ENCODE measurements at places on chromosomes 4 and X.

- DNase-seq: no peak
Measured at GRCh38 chr4:113641025-113641431, 120.5 kb downstream of the CAMK2D start.

DNA sequence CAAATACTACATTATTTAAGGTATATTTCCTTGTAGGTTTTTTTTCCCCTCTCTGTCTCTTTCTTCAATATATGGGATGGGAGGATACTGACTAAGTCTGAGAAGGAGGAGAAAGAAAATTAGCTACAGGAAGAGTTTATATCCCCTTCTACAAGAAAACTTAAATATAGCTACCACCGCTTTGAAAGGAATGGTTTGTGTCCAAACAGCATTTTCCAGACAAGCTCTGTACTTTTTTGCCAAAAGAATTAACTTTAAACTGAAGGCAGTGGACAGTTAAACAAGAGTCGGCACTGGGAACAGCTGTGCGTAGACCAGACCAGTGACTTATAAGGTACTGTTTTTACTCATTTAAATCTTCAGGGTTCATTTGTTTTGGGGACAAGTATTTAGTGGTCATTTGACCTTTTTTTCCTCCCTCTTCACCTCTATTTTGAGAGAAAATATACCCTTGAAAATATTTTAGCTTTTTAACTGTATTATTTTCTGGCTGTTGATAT is 303.7 kb downstream of the ARHGAP24 start:
- no peak for DNase-seq

DNA sequence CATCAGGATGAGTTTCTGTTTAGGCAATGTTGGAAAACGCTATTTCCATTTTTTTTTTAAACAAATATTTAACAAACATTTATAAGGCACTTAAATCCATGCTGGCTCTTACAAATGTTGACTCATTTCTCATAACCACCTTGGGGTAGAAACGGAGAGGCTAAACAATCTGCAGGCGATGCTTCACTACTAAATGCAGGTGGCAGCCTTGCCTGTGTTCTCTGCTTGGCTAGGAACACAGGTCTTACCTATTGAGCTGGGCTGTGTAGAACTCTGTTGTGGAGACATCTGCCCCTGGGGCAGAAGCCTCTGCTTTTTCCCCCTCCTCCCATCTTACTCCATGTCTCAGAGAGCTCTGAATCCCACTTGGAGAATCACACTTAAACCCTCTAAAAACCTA is 1.4 kb upstream of the CXCL1 start:
- peak; percentile 53 for DNase-seq

- DNase-seq: no peak
Measured at GRCh38 chrX:24148535-24149350, 786 bp upstream of the ZFX start.

GRCh38 chrX:18875256-18875878 is 108.5 kb downstream of the PHKA2 start:
- DNase-seq: peak; percentile 44

GRCh38 chrX:41389311-41389888 is 55.4 kb downstream of the DDX3X start:
- DNase-seq: no peak

DNA sequence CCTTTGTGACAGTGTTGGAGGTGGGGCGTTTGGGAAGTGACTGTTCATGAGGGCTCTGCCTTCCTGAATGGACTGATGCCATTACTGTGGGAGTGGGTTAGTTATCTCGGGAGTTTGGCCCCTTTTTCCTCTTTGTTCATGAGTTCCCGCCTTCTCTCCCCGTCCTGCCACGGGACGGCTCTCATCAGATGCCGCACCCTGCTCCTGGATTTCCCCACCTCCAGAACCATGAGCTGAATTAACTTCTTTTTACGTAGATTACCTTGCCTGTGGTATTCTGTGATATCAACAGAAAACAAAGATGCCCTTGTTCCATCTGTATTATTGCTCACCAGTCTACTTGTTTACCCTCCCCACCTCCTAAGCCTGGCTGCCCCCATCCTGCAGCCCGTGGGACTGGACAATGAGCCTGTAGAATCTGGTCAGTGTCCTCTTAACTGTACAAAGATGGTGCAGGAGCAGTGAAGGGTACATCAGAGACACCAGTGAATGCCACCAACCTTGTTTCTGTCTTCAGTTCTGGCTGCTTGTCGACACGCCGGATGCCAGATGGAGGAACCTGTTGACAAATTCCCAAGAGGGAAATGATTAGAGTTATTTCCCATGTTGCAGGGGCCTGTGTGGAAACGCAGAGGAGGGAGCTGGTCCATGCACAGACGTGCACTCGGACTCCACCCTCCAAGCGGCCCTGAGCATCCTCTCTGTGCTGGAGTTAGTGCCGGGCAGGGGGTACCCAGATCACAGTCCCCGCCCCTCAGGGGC is 104.7 kb downstream of the ABLIM2 start:
- no peak for DNase-seq

DNA sequence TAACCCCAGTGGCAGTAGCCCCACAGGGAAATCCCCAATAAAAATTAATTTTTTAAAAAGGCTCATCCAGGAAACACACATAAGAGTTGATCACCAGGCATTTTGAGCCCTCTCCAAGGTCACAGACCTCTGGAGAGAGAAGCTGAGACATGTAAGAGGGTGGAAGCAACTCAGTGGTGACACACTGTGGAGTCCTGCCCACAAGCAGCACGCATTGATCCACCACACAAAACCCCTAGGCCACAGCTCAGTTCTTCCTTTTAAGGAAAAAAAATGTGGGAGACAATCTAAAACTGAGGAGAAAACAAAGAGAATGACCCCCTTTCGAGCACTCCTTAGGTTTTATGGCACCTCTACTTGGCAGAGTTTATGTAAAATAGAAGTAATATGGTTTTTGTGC is 71.7 kb upstream of the S100G start:
- DNase-seq: peak; percentile 75

- DNase-seq: no peak
Measured at GRCh38 chrX:41518841-41519220, 71.7 kb downstream of the NYX start.

- peak; percentile 37 for DNase-seq
Measured at GRCh38 chrX:118761939-118762707, 34.7 kb downstream of the IL13RA1 start.

GRCh38 chrX:29947225-29947624 is 268.1 kb upstream of the MAGEB2 start:
- DNase-seq: no peak

DNA sequence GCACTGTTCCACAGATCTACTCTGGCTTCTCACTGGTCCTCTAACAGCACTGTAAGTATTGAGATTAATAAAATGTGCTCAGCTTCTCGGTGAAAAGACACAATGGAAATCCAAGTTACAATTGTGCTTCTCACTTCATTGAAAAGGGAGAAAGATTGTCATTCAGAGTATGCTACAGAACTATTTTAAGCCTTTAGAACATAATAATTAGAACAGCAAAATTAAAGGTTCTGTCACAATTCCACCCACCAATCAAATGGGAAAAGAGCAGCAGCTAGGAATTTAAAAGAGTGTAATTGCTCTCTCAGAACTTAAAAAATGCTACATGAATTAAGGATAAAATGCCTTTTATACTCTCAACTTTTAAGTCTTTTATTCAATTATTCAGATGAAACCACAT is 329.4 kb downstream of the ANK2 start:
- DNase-seq: no peak

DNA sequence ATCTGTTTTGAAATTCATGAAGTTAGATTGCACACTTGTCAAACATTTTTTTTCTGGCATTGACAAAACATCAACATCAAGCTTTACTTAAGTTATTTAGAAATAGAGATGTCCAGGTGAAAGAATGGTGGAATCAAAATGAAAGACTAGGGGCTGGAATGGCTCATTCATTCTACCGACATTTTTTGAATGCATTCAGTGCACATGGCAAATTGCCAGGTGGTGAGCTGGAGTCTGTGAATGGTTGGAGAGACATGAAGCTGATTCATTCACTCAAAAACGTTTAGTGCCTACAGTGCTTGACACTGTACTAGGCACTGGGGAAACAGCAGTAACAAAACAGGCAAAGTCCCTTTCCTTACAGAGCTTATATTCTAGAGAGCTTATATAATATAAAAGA is 292.4 kb downstream of the PPP1R2C start:
- DNase-seq: no peak

DNA sequence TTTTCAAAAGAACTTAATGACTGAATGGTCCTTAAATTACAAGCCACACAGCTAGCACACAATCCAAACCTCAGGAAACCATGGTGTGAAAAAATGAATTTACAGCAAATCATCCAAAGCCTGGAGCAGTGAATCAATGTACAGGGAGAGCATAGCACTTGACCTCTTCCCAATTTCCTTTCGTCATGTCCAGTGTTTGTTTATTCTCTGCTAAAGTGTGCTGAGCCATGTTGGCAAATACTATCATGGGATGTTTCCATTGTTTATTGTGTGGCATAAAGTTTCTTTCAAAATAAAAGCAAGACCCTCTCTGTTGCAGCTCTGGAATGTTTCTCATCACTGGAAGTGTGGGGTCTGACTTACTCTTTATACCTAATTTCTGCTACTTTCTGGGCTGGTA is 25.4 kb upstream of the FAM47B start:
- DNase-seq: no peak

GRCh38 chrX:20802036-20802435 is 535.3 kb upstream of the RPS6KA3 start:
- DNase-seq: no peak

- DNase-seq: no peak
Measured at GRCh38 chrX:154827194-154828015, 7.1 kb downstream of the SMIM9 start.

- no peak for DNase-seq
Measured at GRCh38 chr4:108811486-108811885, 48.6 kb upstream of the ETNPPL start.

GRCh38 chr4:42789041-42789567 is 103.4 kb upstream of the GRXCR1 start:
- no peak for DNase-seq

GRCh38 chr4:188168726-188169373 is 29.6 kb downstream of the TRIML1 start:
- no peak for DNase-seq

GRCh38 chrX:70079870-70080269 is 17.6 kb downstream of the OTUD6A start:
- no peak for DNase-seq

GRCh38 chrX:150429594-150429993 is 66.5 kb downstream of the MAMLD1 start:
- DNase-seq: no peak

GRCh38 chr4:39706741-39707511 is 9.0 kb downstream of the UBE2K start:
- DNase-seq: peak; percentile 76

DNA sequence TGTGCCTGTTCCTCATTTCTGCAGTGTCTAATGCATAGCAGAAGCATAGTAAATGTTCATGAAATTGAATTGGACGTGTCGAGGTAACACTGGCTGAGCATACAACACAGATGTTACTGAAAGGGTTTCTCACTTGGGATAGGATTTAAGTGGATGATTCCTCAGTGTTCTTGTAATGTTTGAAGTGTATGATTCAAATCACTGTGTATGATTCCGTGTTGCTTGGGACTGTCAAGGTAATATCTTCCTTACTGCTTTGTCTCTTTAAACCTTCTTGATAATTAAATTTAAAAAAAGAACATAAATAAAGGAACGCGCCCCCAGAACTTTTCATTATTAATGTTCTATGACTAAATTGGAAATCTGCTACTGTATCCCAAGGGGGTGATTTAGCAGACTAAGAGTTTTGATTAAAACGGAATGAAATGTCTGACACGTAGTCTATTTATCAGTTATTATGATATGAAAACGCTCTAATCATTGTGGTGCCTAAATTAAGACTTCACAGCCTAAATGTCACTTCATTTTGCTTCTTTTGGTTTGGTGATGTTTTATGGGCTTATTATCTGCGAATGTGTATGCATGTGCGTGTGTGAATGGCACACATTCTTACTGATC is 696.9 kb upstream of the EPHA5 start:
- DNase-seq: no peak

GRCh38 chr4:169110633-169111032 is 100.6 kb upstream of the CBR4 start:
- no peak for DNase-seq

DNA sequence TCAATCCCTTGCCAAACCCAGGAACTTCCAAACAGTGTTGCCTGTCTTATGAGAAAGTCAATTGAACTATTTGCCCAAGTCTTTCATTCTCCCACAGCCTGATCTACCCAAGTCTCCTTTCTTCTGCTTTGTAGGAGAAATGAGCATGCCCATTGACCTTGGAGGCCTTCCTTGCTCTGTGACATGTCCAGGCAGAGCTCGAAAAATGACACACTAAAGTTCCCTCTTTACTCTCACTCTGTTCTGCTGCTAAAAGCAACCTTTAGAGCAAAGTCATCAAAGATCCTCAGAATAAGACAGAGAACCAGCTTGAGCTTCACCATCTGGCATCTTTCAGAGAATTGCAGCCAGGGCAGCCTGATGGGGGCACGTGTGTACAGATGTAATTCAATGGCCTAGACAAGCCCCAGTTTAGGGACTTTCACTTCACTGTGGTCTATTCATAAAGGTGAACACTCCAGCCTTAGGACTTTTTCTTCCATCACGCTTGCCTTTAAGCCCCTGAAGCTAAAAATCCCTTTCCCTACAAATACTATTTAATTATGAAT is 136.4 kb downstream of the AMELX start:
- no peak for DNase-seq

DNA sequence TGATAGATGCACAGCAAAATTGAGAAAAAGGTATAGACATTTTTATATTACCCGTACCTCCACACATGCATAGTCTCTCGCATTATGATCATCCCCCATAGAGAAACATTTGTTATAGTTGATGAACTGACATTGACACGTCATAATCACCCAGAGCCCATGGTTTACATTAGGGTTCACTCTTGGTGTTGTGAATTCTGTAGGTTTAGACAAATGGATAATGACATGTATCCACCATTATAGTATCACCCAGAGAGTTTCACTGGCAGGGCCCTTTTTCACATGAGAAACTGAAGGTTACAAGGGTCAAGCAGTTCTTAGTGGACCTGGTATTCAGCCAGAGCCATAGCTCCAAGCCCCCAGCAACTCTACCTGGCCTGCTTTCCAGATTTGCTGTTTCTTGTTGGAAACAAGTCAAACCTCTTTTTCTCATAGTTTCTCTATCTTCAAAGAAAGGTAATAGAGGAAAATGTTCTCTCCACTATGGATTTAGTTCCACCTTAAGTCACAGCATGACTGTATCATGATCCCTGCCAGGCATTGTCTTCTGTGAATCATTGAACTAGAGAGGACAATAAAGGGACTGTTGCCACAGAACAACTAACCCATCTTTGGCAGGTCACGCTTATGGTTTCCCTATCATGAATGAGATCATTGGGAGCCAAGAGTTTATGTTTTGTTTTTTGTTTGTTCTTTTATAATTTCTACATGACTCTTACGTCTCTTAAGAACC is 64.0 kb downstream of the HHIP start:
- no peak for DNase-seq

- peak; percentile 85 for DNase-seq
Measured at GRCh38 chr4:16083241-16084191, at the start of gene PROM1. TSS of gene PROM1 (minus strand) at chr4:16084023. CDS start at chr4:16075906, 8,117 bp downstream.

- no peak for DNase-seq
Measured at GRCh38 chr4:155795991-155796390, 37.2 kb downstream of the GUCY1B1 start.
